CD8-positive, alpha-beta T cell (primary cell): ENCODE measurements at places on chromosomes 2 and 18. TPM values are rescaled to one million over a fixed set of nuclear protein-coding genes. Genes with fewer than 3 reads are reported as not detected.

SLC9A4 gene
- total RNA-seq = not detected

RAB6C gene
- not detected for total RNA-seq

INHA gene
- total RNA-seq = not detected

GRCh38 chr2:186201371-186201770, 284.7 kb upstream of the ZC3H15 start:
- no peak for DNase-seq

GRCh38 chr2:101766337-101766736, 68.8 kb downstream of the MAP4K4 start:
- no peak for DNase-seq

GRCh38 chr2:152056418-152056817, 42.4 kb downstream of the CACNB4 start:
- no peak for DNase-seq

- no peak for DNase-seq
Observed at GRCh38 chr18:49183921-49184320, 233.2 kb upstream of the SMAD7 start.

GRCh38 chr2:205706769-205707381, 24.6 kb downstream of the NRP2 start:
- peak; percentile 61 for DNase-seq

- no peak for DNase-seq
Observed at GRCh38 chr2:135935914-135936313, 49.5 kb downstream of the DARS1 start.

GRCh38 chr18:6017171-6017570, 121.8 kb upstream of the TMEM200C start:
- DNase-seq = no peak
